Mesenchymal stem cell (in vitro differentiated cells and primary cell): ENCODE measurements at places on chromosomes 13 and 19.

GRCh38 chr13:98155475-98156109 lies 12.7 kb downstream of the FARP1 start:
- DNase-seq = peak; percentile 76

DNA sequence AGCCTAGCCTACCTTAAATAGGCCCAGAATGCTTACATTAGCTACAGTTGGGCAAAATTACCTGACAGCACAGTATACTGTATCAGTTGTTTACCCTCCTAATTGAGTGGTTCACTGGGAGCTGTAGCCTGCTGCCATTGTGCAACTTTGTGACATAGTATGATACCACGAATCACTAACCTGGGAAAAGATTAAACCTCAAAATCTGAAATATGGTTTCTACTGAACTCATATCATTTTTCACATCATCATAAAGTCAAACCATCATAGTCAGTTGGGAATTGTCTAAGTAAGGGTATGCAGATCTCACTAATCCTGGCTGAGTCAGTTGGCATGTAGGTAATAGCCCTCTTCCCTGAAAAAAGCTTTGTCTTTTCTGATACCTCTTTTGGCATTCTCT lies 9.2 kb downstream of the PAN3 start:
- no peak for DNase-seq

DNA sequence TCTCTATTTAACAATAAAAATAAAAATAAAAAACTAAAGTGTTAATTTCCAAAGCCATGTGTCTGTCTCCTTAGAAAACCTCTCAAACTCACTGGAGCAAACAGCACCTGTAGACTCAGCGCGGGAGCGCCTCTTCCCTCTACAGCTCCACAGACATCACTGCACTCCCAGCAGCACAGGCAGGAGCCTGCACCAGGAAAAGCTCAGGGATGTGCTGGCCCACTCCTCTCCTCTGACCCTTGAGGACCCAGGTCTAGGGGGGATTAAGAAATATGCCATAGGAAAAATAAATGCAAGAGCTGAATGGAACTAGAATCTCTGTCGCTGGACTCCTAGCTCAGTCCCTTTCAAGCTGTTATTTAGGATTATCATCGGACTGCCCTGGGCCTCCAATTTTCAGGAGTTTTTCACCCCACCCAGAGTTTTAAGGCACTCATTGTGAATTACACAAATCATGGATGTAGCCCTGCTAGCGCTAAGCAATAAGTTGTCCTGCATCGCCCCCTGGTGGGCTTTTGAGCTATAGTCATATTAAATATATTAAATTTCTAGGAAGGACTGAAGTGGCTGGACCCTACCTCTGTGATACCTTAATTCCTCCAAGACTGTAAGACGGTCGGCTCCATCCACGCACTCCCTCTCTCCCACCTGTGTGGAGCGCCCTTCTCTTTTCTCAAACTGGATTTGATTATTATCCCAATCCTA lies 333.9 kb downstream of the UQCRFS1 start:
- DNase-seq = peak; percentile 34

- DNase-seq = no peak
These were observed 67.3 kb upstream of the SPRY2 start for GRCh38 chr13:80408270-80408669.

DNA sequence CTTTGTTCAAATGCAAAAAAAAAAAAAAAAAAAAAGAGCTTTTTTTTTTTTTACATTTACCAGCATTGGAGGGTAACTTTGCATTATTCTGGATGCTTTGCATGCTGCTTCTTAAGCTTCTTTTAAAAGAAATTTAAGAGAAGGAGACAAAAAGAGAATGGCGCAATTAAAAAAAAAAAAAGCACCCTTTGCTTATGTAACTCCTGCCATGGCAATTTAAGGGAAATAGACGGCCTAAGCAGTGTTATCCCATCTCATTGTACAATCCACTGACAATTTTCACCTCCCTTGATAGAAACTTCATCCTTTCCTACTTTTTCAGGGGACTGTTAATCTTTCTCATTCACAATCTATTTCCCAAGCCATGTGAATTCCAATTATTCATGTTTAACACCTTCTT lies 129.8 kb downstream of the KCTD12 start:
- no peak for DNase-seq

DNA sequence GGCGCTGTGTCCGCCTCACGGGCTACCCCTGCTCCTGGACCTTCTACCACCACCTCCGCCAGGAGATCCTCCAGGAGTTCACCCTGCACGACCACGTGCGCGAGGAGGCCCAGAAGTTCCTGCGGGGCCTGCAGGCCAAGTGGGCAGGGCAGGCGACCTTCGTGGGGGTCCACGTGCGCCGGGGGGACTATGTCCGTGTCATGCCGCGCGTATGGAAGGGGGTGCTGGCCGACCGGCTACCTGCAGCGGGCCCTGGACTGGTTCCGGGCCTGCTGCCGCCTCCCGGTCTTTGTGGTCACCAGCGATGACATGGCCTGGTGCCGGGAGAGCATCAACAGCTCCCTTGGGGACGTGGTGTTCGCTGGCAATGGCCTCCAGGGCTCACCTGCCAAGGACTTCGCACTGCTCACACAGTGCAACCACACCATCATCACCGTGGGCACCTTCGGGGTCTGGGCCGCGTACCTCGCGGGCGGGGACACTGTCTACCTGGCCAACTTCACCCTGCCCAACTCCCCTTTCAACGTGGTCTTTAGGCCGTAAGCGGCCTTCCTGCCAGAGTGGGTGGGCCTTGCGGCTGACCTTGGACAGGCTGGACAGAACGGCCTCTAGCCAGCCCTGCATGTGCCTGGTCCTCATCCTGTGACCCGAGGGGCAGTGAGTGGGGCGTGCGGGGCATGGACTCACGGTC lies 7.8 kb upstream of the NTN5 start:
- DNase-seq = no peak

DNA sequence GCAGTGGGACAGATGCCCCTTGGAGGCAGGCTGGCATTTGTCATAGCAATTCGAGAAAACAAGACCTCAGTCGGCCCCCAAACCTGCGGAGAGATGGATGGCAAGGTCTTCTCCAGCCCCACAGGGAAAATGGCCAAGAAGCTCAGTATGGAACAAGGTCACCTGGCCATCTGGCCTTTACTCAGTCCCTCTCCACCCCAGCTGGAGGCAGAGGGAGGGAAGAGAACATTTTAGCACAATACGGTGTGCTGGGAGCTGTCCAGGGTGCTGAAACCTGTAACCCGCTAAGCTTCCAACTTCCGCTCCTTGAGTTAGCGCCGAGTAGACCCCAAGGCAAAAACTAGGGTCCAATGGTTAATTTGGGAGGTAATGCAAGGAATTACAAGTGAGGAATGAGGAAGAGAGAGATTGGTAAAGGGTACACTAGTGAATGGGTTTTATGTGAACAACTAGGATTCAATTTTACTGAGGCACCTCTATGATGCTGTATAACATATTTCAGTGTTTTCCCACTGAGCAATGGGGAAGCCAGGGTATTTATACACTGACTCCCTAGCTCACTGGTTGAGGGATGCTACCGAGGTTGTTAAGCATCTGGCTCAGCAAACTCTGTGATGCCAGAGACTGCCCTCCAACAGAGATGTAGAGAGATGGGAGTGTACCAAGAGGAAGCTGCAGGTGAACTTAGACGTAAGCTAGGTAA lies 64.3 kb downstream of the CACNA1A start:
- peak; percentile 8 for DNase-seq

DNA sequence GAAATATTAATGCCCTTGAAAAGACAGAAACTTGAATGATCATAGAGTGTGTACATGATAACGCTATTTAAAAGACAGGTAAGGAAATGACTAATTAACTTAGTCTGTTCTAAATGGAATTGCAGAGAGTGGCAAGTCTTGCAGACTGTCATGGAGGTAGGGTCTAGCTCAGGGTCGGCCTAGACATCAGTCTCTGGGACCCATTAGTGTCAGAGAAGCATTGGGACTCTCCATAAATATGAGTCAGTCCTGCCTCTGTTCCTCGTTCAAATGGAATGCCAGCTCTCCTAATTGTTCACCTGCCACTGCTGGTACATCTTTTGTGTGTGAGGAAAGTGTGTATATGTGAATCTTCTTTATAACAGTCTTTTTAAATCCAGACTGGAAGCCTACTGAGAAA lies 28.0 kb downstream of the PCDH20 start:
- no peak for DNase-seq

- DNase-seq = peak; percentile 25
These were observed 43.7 kb upstream of the ADGRE5 start for GRCh38 chr19:14337510-14337909.

GRCh38 chr19:49988433-49988832 lies 27.5 kb upstream of the SIGLEC11 start:
- DNase-seq = peak; percentile 29

DNA sequence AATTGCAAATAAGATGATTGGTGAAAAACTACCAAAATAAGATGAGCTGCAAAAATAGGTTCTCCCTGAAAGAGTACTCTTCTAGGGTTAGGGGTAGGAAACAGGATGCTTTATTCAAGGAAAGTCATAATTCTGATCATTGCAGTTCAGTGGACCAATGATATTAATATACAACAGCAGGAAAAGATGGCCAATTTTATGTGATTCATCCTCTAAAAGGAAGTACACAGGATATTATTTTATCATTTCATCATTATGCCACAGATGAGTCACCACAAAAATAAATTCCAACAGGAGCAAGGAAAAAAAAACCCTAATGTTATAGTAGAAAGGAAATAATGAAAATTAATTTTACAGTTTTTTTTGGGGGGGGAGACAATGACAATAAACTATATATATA lies 205.0 kb downstream of the NALCN start:
- DNase-seq = no peak

GRCh38 chr19:39411081-39411831 lies 1.2 kb upstream of the PLEKHG2 start:
- DNase-seq = peak; percentile 99

- DNase-seq = no peak
These were observed 35.3 kb upstream of the SACS start for GRCh38 chr13:23468811-23469210.

DNA sequence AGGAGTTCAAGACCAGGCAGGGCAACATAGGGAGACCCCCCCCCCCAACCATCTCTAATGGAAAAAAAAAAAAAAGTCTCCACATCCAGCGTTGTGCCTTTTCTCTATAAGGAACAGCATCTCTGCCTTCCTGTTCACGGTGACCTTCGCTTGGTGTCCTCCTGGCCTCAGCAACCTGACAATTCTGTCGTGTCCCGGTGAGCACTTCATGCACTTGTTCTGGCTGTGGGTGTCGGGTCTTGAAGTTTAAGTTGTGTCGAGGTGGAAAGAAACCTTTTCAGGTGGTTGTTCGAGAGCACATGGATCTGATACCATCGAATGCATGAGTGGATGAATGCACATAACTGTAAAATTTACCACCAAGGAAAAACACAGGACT lies 594 bp downstream of the ZNF559 start:
- no peak for DNase-seq

DNA sequence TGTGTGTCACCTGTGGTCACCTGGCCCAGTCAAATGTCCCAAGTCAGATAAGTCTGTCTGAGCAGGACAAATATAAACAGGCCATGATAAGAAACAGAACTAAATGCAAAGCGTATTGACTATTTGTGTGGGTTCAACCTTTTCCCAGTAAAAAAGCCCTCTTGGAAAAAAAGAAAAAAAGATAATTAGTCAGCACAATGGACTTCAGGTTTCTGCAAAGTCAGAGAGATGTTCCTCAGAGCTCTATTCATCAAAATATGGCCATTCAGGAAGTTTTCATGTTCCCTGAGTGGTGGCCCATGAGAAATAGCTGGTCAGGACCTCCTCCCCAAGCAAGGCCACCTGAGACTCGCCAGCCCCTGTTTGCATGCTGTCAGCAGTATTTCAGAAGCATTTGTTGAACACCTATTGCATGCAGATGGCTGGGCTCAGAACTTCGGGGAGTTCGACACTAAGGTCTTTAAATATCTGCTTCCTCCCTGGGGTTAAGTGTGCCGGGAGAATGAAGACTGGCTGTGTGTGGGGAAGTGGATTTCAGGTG lies 2.7 kb downstream of the FFAR3 start:
- DNase-seq = no peak

GRCh38 chr13:114010401-114011101 lies 36.7 kb upstream of the C13orf46 start:
- no peak for DNase-seq

DNA sequence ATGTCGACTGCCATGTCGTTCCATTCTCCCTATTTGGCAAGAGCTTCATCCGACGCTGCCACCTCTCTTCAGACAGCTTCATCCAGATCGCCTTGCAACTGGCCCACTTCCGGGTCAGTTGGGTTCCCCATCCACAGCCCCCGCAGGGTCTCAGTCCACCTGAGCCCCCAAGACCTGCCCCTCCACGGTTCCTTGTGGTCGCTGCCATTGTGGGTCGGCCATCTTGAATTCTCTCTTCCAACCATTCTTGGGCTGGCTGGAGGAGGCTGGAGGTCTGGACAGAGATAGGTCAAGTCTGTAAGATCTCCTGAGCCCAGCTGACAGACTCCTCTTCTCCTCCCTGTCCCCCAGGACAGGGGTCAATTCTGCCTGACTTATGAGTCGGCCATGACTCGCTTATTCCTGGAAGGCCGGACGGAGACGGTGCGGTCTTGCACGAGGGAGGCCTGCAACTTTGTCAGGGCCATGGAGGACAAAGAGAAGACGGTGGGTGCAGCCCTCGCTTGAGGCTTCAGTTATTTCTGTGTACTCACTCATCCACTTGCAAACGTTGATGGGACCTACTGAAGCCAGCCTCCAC lies 19.5 kb downstream of the CPT1C start:
- DNase-seq = peak; percentile 86

GRCh38 chr19:10644260-10645007 lies 9.7 kb upstream of the ILF3 start:
- peak; percentile 79 for DNase-seq

DNA sequence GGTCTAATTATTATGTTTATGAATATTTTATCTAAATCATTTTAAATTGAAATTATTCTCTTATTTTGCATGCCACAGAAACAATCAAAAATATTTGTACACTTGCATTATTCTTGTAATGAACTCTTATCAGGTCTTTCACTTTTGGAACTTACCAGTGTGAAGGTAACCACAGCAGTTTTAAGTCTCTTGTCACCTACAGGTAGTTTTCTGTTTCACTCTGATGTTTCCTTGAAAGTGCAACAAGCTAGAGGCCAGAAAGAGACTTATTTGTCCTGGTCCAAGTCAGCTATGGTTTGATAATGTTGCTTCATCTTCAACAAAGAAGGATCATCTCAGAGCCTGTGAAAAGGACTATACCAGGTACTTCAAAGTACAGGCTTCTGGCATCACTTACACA lies 133.4 kb upstream of the NBEA start:
- DNase-seq = no peak

DNA sequence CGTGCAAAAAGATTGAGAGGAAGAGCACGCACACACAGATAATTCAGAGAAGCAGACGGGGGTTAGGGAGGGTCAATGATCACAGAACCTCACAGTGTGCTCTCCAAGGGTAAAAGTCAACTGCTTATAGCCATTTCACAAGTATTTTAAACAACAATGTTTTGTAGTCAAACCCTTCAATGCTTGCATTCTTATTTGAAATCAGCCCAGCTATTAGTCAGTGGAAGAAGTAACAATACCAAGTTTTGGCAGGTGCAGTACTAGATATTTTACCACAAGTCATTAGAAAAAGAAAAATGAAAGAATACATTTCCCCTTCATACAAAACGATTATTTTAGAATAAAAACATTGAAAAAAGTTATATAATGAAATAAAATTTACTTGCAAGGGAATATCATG lies 2.6 kb downstream of the CSNK1A1L start:
- DNase-seq = no peak

- no peak for DNase-seq
These were observed 7.0 kb downstream of the MAP1S start for GRCh38 chr19:17726136-17726741.
